ENCODE measurements at places on chromosomes 5 and 9. TPM values are rescaled to one million over a fixed set of nuclear protein-coding genes. Genes with fewer than 3 reads are reported as not detected.
A peak's percentile ranks its signal among the peaks of the same experiment; 100 is the strongest.

GRCh38 chr5:80283360-80283759 lies 27.5 kb upstream of the SERINC5 start:
- DNase-seq: no peak

The ST8SIA4 gene
- total RNA-seq: 10.9 TPM

DNA sequence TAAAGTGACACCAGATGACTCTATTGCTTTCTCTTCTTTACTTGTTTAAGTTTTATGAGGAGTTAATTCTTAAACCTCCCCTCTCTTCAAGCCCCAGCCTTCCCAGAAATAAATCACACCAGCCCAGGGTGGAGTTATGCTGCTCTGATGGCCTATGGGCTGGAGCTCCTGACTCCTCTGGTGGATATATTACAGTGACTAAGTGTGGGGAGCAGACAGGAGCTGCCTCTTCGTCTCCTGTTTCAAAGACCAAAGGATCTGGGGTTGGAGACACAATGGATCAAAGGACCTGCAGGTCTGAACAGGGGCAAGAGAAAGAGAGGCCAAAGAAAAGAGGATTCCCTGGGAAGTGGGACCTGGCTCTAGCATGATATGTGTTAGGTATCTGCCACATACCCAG lies 312.0 kb upstream of the MSX2 start:
- DNase-seq: no peak

DNA sequence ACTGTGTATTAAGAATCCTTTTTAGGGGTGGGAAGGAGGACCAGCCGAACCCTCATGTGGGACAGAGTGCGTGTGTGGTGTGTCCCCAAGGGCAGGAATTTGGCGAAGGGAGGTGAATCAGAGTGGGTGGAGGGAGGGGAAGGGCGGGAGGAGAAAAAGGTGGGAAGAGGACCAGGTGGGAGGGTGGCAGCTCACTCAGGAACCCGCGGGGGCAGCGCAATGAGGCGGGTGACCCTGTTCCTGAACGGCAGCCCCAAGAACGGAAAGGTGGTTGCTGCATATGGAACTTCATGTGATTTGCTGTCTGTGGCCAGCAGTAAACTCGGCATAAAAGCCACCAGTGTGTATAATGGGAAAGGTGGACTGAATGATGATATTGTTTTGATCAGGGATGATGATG lies 8.8 kb upstream of the POLR1E start:
- no peak for DNase-seq

DNA sequence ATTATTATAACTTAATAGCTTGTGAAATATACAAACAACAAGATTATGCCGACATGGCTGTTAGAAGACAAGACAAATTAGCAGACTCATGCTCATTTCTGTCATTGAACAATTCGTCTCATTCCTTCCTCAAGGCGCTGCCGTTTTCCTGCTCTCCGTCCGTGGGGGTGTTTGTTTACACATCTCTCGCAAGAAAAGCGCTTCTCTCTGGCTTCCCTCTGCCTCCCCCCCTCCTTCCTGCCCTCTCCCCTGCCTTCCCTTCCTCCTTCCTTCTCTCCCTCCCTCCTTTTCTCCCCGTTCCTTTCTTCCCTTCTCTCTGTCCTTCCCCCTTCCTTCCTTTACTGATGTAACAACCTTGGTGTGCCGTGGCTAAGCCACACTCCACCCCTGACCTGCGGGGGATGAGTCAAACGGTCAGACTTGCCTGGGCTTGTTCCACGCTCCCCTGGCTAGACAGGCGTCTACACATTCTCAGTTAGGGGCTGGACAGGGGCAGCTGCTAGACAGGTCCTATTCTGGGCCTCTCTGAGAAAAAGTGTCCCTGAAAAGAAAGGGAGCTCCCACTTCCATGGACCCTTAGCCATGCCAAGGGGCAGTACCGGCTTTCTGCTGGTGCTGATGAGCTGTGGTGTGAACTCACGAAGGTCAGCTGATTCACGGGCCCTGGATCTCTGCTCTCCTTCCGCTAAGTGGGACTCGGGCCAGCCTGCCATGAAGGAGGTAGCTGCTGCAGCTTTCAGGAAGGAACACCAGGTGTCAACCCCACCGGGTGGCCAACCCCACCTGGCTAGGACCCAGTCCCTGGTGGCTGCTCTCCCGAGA lies 32.0 kb upstream of the SPTLC1 start:
- peak; percentile 27 for DNase-seq

The CHSY3 gene
- 9.6 TPM for total RNA-seq

- no peak for DNase-seq
Observed at GRCh38 chr5:165029099-165029870, 1523.9 kb downstream of the MAT2B start.

The NUTM2F gene
- total RNA-seq: not detected

The RNF183 gene
- 0.20 TPM for total RNA-seq

The GRM6 gene
- total RNA-seq: not detected

The SGTB gene
- 7.3 TPM for total RNA-seq

The JMY gene
- 25.7 TPM for total RNA-seq

The IL4 gene
- total RNA-seq: not detected

GRCh38 chr5:140128376-140128775 lies 2.6 kb downstream of the IGIP start:
- DNase-seq: no peak

The GPR21 gene
- 4.3 TPM for total RNA-seq

- no peak for DNase-seq
Observed at GRCh38 chr5:17470064-17470463, 28.0 kb upstream of the TAF11L2 start.

All from skin of body (tissue), 3 donors.